ENCODE measurements at places on chromosomes 6 and 20.

GRCh38 chr6:136816656-136817055 is 5.7 kb upstream of the PEX7 start:
- DNase-seq = no peak

- DNase-seq = no peak
Measured at GRCh38 chr6:31349301-31349700, 7.7 kb downstream of the HLA-B start.

DNA sequence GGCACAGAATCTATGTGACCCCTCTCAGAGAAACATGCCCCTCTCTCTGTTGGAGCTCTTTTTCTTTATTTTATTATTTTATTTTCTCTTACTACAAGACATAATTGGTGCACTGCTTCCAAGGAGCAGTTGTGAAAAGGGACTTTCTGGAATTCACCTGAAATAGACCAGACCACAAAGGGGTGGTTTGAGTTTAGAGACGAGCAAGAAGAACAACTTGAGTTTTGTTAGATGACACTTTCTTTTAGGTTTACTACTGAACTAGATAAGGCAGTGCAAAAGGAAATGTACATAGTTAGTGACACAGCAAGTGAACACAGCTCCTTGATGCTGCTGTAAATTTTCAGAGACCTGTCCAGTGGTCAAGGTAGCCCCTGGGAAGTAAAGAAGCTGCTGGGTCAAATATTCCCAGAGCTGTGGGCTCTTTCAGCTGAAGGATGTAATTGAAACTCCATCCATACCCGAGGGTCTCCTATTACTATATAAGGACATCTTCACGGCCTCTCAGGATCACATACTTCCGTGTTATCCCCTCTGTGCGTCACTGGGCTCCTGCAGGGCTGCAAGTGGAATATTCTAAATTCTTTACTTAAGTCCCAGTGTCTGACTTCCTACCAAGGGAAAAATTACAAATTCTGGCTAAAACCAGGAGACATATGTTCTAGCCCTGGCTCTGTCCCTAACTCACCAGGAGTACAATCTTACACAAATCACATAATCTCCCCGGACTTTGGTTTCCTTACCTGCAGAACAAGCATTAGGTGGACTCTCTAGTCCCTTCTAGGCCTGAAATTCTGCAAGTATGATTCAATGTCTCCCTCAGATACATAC is 69.1 kb upstream of the ADTRP start:
- DNase-seq = no peak

DNA sequence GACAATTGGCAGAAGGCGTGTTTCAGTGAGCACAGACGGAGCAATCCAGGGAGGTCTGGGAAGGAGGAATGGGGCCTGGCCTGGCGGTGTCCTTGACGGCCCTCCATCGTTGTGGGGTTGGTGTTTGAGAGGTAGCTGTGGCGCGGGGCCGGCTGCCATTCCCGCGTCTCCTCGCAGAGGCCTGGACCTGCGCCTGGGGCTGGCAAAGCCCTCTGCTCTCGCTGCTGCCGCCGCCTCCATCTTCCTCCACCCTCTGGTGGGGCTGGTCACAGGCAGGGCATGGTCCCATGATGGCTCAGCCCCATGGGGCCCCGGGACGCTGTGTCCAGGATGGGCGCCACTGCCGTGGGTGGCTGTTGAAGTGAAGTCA is 7.6 kb downstream of the OSBPL2 start:
- no peak for DNase-seq

- peak; percentile 69 for DNase-seq
Measured at GRCh38 chr6:56851541-56852259, 103.2 kb upstream of the BEND6 start.

- no peak for DNase-seq
Measured at GRCh38 chr6:111843347-111844147, 29.7 kb downstream of the FYN start.

- peak; percentile 47 for DNase-seq
Measured at GRCh38 chr20:36754656-36755222, 8.8 kb upstream of the NDRG3 start.

- DNase-seq = no peak
Measured at GRCh38 chr6:147579667-147580066, 71.2 kb downstream of the SAMD5 start.

GRCh38 chr6:21769405-21769861 is 175.9 kb downstream of the SOX4 start:
- no peak for DNase-seq

- DNase-seq = no peak
Measured at GRCh38 chr6:29112135-29112534, 4.3 kb downstream of the OR2J3 start.

- no peak for DNase-seq
Measured at GRCh38 chr6:46510651-46511050, 19.4 kb upstream of the RCAN2 start.

- DNase-seq = no peak
Measured at GRCh38 chr20:64052326-64052722, 2.9 kb upstream of the SOX18 start.

GRCh38 chr6:135586388-135586787 is 88.8 kb upstream of the AHI1 start:
- no peak for DNase-seq

DNA sequence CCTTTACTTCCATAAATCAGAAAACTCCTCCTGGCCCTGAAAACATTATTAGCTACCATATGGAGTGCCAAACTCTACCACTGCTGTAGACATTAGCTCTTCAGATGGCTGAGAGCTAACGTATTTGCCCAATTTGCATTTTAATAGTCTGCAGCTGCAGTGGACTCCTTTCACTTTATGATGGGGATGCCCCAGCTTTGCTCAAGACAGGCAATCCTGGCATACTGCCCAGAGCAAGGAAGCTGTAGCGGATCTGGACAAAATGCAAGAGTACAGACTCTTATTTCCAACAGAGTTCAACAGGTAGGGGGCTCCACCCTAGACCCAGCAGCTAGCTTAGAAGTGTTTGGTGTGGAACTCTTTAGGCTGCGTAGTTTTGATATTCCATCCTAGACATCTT is 246.7 kb downstream of the FOXC1 start:
- no peak for DNase-seq

DNA sequence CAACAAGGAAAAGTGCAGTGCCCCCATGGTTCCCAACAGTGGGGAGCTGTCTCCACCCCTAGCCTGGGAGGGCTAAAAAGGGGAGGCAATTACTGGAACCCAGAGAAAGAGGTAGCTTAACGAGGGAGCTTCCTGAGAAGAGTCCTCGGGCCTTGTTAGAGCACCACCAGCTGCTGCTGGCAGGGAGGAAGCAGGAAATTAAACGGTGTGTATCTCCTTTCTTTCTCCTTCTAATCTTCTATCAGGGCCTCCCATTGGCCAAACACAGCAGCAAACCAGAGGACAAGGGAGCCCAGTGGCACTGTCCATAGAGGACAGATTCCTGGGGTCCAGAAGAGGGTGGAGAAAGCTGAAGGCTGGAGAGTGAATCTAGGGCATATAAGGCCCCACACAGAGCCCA is 7.6 kb upstream of the BTN2A2 start:
- DNase-seq = no peak

DNA sequence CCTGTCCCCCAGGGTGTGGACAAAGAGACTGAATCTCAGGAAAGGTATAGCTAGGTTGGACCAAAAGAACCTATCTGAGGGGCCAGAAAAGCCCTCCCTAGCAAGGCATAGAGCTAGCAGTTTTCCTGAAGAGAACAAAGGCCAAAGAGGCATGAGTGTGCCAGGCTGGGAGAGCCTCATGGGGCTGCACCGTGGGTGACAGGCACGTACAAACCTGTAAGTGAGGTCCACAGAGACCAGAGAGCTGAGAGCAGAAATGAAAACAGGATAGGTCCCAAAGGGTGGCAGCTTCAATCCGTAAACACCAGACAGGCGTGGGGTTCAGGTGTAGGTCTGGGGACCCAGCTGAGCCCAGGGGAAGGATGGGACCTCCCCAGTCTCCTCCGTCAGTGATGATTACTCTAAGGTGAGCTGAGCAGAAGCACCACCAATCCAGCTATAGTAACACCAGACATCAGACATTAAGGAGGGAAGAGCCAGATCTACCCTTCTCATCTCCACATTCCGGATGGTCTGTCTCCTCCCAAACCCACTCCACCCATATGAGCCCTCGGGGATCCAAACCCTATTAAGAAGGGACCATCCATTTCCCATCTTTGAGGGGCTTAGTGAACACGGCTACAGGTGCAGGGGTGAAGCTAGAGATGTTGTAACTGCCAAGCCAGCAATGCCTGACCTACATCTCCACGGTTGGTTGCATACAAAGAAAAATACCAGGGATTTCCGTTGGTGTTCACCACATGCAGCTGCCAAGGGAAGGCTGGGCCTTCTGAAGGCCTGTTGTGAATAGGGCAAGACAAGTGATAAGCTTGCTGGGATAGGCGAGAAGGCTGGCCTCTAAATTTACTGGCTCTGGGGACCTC is 38.3 kb downstream of the BCL2L1 start:
- DNase-seq = no peak

GRCh38 chr6:35677456-35677855 is 11.3 kb downstream of the FKBP5 start:
- no peak for DNase-seq
